ENCODE measurements at places on chromosomes 3 and 15.

DNA sequence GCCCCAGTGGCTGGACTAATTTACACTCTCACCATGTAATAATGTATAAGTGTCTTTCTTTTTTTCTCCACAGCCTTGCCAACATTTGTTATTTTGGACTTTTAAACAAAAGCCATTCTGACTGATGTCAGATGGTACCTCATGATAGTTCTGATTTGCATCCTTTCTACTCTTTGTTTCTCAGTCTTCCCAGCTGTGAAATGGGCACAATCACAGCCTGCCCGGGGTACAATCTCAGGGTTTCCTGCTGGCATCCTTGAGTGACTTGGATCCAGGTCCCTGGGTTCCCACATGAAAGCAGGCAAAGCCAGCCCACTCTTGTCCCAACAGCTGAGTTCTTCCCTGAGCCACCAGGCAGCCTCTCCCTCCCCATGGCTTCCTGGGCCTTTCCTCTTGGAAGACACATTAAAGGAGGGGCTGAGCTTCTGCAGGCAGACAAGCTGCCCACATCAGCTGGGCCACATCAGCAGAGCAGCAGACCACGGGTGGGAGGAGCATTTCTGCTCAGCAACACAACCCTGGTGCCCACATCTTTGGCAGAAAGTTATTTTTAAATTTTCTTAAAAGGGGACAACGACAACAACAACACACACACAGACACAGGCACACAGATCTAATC, 82.0 kb downstream of the MYLK start:
- DNase-seq, result no peak

- no peak for DNase-seq
Measured at GRCh38 chr15:35195031-35195430, 109.9 kb upstream of the NANOGP8 start.

DNA sequence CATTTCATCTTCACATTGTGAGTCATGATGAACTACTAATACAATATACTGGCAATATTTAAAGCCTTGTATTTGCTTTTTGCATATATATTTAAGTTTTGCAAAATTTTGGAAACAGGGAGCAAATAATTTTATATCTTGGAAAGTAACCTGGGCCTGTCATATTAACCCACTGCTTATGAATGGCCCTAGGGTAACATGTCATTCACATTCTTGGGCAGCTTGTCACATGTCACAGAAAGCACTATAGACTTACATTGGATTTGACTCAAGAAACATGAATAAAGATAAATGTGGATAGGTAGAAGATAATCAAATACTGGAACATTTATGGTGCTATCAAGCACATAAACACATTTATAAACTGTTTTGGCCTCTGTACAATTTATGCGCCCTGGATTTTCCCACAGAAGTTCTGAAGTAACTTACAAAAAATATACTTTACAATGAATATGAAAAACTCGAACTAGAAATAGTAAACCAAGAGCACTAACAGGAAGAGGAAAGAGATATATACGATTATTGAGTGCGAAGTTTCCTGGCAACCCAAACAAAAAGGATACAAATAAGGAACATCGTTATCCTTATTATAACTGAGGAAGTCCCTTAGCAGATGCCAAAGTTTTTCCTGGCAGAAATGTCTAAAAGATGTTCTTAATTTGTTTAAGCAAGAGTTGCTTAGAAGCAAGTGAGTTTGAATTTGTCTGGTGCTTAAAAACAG, 257.2 kb downstream of the RBMS3 start:
- no peak for DNase-seq

DNA sequence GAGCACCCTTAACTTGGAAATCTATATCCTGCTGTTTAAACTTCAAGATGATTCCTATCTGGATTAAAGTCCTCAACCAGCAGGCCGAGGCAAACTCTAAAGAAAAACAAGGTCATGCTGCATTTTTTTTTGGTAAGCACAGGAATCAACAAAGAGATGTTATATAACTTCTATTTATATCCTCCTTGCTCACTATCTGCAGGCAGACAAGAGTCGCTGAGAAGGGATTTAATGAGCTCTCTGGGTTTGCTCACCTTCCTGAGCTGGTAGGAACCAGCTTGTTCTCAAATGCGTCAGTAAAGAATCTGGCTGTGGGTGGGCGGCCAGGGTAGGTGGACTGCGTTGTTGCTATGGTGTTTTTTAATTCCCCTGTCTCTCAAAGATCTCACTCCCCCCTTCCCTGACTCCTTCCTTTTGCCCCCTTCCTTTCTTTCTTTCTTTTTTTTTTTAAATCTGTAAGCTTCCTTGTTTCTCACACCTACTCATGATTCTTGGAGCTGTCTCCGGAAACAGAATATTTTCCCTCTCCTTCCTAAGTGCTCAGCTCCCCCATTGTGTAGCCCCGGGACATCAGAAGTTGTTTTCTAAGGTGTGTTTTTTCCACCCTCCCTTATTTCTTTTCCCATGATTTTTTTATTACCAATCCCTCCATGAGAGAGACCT, 228.8 kb upstream of the BHLHE40 start:
- DNase-seq, result no peak

DNA sequence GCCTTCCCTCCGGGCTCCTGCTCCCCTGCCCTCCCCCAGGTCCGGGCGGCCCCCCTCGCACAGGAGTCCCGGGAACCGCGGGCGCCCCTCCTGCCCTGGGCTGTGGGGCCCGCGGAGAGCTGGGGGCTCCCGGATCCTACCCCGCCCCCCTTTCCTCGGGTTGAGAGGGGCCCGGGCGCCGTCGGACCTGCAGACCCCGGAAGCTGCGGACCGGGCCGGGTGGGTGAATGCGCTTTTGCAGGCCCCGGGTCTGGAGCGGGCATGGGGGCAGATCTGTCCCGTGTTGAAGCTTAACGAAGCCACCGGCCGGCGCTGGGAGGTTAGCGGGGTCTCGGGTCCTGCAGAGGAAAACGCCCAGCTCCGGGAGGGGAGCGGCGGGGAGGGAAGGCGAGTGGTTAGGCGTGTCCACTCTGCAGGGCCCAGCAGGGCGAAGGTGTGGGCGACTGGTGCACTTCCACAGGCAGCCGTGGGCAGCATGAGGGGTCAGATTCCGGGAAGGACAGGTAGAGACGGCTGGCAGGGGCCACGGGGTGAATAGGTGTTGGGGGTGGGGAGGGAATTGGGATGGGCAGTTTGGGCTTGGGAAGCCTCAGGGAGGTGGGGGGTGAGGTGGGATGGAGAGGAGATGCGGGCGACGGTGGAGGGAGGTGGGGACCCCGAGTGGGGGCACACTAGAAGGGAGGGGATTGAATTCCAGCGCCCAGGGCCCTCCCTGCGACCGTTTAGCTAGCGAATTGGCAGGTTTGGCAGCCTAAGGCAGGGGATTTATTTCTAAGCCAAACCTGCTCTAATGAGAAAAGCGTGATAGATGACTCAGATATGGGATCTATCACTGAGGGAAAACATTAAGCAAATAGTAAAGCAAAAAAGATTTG, 635 bp downstream of the CD276 start:
- no peak for DNase-seq

Data from stimulated activated CD8-positive, alpha-beta memory T cell treated with anti-CD3 and anti-CD28 coated beads, Interleukin-7, amount 100 ng/mL, for 1 hour (primary cell).